Natural killer cell treated with Interleukin-12 subunit alpha and Interleukin-12 subunit beta and Interleukin-15 and Interleukin-18, amount 100 ng/mL, for 72 hours (primary cell): ENCODE measurements at places on chromosomes 5 and 9. TPM values are rescaled to one million over a fixed set of nuclear protein-coding genes. Genes with fewer than 3 reads are reported as not detected.

- H3K4me1 ChIP-seq, result no peaks in the 10 kb centered on the region
- no peak for DNase-seq
- no peak overlapping the region for H3K27ac ChIP-seq
- no peak overlapping the region for H3K4me3 ChIP-seq
- H3K27me3 ChIP-seq, result peaks cover 11% of the 10 kb centered on the region
These were observed 40.4 kb downstream of the LIX1 start for GRCh38 chr5:97102010-97102470.

GRCh38 chr5:56289602-56289987 lies 56.5 kb upstream of the ANKRD55 start:
- no peaks in the 10 kb centered on the region for H3K36me3 ChIP-seq
- peaks cover 6% of the 10 kb centered on the region for H3K27me3 ChIP-seq
- no peaks in the 10 kb centered on the region for H3K4me1 ChIP-seq
- no peak for DNase-seq

Gene DBH
- total RNA-seq, result not detected

DNA sequence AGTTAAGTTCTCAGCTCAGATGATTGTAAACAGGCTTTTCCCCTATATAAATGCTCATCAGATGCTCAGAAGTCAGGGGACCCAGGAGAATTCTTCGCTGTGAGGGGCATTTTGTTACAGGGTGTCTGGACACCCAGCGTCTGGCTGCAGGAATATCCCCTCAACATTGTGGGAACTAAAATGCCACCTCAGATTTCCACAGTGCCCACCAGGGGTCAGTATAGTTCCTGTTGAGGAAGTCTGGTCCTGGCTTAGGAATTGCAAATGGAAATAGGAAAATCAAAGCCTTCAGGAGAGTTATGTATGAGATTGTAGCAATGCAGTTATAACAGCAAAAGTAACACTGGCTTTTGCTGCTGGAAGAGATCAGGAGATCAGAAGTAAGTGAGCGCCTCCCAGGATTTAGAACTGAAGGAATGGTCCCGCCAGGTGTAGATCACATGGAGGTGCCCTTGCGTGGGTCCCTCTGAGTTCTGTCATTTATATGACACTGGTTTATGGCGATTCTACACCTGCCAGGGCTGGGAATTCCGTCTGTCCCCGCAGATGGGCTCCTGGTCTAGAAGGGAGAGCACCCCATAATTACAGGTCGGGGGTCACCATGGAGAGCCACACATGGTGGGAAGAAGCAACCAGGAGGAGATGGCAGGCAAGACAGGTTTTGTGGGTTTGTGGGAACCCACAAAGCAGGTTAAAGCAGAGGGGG lies 47.1 kb upstream of the CTSL start:
- DNase-seq, result no peak
- H3K27me3 ChIP-seq, result no peaks in the 10 kb centered on the region
- H3K4me1 ChIP-seq, result no peaks in the 10 kb centered on the region
- H3K27ac ChIP-seq, result no peak overlapping the region
- no peak overlapping the region for H3K4me3 ChIP-seq

DNA sequence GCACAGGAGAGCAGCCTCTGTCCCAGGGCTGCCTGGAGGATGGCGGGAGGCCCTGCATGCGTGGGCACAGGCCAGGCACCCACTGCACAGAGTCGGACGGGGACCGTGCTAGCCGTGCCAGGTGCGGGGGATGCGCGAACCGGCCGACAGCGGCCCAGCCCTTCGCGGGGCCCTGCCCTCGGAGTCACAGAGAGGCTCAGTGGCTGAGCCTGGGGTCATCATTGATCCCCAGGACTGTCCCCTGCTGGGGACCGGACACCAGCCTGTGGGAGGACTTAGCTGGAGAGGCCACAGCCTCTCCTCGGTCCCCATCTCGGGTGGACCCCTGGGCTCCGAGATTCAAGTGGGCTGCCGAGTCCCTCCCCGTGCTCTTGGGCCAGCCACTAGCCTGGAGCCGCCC lies 19.1 kb upstream of the LAMC3 start:
- H3K4me3 ChIP-seq, result no peak overlapping the region
- peaks cover 3% of the 10 kb centered on the region for H3K27me3 ChIP-seq
- H3K36me3 ChIP-seq, result no peaks in the 10 kb centered on the region
- no peak overlapping the region for H3K27ac ChIP-seq

Gene LMAN2
- 150 TPM for total RNA-seq

Gene HK3
- total RNA-seq, result 0.36 TPM

DNA sequence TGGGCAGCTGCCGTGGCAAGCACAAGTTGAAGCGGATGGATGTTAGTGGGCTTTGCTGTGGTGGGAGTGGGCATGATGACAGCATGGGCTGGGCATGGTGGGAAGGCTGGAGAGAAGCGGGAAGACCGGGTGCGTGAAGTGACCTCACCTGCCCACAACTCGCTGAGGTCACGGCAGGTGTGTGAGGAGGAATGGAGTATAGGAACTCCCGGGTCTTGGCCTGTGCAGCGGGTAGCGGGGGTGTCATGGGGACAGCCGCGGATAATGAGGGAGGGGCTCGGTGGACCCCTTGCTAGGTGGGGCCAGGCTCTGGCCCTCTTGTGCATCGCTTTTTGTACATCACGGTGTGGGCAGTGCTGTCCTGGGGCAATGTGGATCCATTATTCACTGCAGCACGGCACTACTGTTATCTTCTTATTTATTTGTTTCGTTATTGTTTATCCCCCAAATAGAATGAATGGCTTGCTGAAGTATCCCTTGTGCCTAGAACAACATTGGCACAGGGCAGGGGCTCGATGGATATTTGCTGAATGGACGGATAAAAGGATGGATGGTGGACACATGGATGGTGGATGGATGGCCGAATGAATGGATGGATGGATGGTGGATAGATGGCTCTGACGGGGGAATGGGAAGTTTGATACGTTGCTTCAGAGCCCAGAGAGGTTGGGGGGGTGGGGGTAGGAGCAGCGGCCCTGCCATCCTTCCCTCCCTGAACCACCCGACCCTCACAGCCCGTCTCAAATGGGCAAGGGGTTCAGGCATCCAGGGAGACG lies 14.6 kb downstream of the PROP1 start:
- no peaks in the 10 kb centered on the region for H3K4me1 ChIP-seq
- DNase-seq, result no peak
- no peaks in the 10 kb centered on the region for H3K36me3 ChIP-seq
- H3K4me3 ChIP-seq, result no peak overlapping the region
- H3K27me3 ChIP-seq, result peaks cover 31% of the 10 kb centered on the region
- no peak overlapping the region for H3K27ac ChIP-seq

Gene SHISAL2B
- total RNA-seq, result not detected

Gene KCNMB1
- total RNA-seq, result not detected

GRCh38 chr5:55897905-55898304 lies 46.7 kb downstream of the IL31RA start:
- H3K27me3 ChIP-seq, result peaks cover 29% of the 10 kb centered on the region
- H3K4me3 ChIP-seq, result peak overlapping the region; percentile 2
- DNase-seq, result no peak
- peaks cover 23% of the 10 kb centered on the region for H3K4me1 ChIP-seq
- H3K27ac ChIP-seq, result no peak overlapping the region
- H3K36me3 ChIP-seq, result no peaks in the 10 kb centered on the region

Gene C1QTNF3
- 4.6 TPM for total RNA-seq

- H3K27me3 ChIP-seq, result peaks cover 29% of the 10 kb centered on the region
- no peak for DNase-seq
- no peak overlapping the region for H3K27ac ChIP-seq
- H3K36me3 ChIP-seq, result no peaks in the 10 kb centered on the region
These were observed 3.5 kb downstream of the NXNL2 start for GRCh38 chr9:88538311-88539085.

Gene ASPN
- total RNA-seq, result not detected
